ENCODE measurements at places on chromosomes 3 and 15.

- no peak for DNase-seq
Measured at GRCh38 chr3:9161811-9162210, 87.6 kb downstream of the SRGAP3 start.

GRCh38 chr3:85933326-85933725 lies 974.5 kb downstream of the CADM2 start:
- DNase-seq, result no peak

DNA sequence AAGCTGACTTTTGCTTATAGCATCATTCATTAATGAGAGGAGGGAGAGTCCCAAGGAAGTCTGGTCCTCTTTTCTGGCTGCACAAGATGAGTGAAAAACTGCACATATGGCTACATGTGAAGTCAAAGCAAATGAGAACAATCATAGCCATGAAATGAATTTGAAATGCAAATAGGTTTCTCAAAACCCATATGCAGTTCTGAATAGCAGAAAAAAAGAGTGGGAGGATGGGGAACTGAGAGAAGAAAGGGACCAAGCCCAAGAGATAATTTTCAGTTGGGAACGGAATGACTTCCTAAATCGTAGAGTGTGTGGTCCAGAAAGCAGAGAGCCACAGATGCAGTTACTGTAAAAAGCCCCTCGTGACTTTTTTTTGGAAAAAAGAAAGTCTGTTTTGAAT lies 66.3 kb downstream of the GTPBP8 start:
- DNase-seq, result peak; percentile 52

DNA sequence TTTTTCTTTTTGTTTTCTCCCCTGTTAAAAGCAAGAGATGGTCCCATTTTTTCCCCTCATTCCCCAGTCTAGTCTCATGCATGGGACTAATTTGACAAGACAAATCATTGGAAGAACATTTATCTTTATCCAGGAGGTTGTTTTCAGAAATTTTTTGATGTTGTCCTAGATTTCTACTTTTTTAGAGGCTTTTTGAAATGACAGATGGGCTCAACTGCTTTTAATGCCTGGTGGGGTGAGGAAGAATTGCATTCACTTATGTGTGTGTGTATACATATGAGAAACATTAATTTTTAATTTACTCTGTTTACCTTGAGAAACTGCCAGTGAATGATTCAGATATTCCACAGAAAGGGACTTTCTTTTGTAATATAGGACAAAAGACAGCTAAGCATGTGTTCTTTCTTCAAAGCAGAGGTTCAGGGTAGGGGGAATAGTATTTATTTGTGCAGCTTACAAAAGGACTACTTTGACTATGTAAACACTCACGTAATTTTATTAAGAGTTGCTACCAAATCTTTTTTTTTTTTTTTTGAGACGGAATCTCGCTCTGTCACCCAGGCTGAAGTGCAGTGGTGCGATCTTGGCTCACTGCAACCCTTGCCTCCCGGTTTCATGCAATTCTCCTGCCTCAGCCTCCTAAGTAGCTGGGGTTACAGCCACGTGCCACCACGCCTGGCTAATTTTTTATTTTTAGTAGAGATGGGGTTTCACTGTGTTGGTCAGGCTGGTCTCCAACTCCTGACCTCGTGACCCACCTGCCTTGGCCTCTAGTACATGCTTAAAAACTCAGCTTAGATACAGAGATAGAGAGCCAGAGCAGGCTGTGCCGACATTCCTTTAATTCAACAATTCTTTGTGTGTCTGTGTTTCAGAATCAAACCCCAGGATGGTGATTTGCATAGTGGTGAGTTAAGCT lies 130.1 kb upstream of the RARB start:
- peak; percentile 11 for DNase-seq

DNA sequence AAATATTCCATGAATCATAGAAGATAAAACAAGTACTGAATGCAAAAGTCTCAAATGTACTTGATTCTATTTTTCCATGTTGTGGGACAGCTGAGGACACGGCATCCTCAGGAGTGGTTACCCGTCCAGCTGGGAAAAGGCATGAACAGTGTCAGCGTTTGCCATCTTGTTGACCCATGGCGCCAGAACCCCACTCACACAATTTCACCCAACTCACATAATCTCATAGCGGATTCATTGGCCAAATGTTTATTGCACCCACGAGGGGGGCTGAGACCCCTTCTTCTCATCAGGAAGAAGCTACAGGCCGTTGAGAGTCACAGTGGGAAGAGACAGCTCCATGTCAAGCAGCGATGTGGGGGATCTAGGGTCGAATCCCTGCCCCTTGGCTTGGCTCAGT lies 72.9 kb downstream of the OCA2 start:
- DNase-seq, result no peak

GRCh38 chr3:190180268-190180667 lies 59.6 kb upstream of the P3H2 start:
- DNase-seq, result no peak

GRCh38 chr3:149947231-149947630 lies 23.5 kb downstream of the PFN2 start:
- no peak for DNase-seq

- DNase-seq, result peak; percentile 41
Measured at GRCh38 chr15:66673410-66674322, 28.4 kb upstream of the SMAD6 start.

DNA sequence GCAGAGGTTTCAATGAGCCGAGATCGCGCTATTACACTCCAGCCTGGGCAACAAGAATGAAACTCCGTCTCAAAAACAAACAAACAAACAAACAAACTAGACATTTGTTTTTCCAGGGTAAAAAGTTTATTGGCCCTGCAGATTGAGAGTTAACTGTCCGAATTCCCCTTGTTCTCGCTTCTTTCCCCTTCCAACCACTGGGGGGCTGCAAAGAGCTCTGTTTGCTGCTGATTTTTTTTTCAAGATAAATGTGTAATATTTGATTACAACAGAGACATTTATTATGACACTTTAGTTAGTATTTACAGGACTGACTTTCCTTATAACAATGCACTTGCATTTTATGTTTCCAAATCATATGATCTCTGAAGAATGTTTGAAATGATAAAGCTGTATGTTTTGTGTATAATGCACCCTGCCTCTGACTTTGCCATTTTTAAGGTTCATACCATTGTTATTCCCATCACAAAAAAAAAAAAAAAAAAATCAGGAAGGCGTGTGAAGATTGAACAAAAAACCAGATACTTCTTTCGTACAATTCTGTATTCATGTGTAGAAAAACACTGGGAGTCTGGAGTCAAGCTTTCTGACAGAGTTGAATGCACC lies 2.8 kb downstream of the CLSTN2 start:
- DNase-seq, result peak; percentile 76

- DNase-seq, result no peak
Measured at GRCh38 chr3:49460188-49460890, 9.7 kb upstream of the DAG1 start.

GRCh38 chr3:28347374-28348264 lies 902 bp upstream of the ZCWPW2 start:
- DNase-seq, result no peak

GRCh38 chr3:6444888-6445658 lies 415.8 kb upstream of the GRM7 start:
- DNase-seq, result no peak

DNA sequence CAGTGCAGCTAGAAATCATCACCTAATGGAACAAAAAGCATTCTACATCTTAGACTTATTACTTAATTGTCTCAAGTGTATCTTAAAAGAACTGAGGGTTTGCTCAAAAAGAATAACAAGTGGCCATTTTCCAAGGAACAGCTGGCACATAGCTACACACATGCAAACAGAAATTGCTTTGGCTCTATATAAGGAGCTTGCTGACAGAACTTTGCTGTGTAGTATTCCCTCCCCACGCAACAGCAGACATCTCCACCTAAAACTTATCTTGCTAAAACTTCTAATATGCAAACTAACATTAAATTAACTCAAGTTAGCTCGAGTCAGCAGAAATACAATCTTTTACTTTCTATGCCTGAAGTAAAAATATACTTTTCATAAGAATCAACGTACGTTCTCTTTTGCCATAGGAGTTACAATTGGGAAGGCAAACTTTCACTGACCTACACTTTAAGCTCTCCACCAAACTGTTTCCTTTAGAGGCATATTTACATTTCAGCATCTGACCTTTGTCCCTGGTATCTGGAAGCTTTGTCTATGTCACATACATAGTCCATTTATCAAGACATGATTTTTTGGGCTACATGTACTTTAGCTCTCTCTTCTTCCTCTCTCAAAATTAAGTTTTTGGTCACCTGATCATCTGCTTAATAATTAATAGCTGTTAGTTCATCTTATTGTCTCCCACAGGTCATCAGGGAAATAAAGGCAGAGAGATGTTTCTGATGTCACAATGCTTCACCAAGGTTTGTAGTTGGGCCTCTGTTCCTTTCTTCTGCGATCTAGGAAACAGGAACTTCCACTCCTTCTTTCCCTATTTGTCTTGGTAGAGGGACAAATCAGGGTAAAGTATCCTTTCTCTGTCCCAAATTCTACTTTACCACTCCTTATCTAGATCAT lies 163.4 kb upstream of the AGTR1 start:
- no peak for DNase-seq

GRCh38 chr3:143716731-143717130 lies 131.5 kb downstream of the SLC9A9 start:
- no peak for DNase-seq

GRCh38 chr15:74421302-74422245 lies 12.2 kb downstream of the SEMA7A start:
- DNase-seq, result peak; percentile 16

DNA sequence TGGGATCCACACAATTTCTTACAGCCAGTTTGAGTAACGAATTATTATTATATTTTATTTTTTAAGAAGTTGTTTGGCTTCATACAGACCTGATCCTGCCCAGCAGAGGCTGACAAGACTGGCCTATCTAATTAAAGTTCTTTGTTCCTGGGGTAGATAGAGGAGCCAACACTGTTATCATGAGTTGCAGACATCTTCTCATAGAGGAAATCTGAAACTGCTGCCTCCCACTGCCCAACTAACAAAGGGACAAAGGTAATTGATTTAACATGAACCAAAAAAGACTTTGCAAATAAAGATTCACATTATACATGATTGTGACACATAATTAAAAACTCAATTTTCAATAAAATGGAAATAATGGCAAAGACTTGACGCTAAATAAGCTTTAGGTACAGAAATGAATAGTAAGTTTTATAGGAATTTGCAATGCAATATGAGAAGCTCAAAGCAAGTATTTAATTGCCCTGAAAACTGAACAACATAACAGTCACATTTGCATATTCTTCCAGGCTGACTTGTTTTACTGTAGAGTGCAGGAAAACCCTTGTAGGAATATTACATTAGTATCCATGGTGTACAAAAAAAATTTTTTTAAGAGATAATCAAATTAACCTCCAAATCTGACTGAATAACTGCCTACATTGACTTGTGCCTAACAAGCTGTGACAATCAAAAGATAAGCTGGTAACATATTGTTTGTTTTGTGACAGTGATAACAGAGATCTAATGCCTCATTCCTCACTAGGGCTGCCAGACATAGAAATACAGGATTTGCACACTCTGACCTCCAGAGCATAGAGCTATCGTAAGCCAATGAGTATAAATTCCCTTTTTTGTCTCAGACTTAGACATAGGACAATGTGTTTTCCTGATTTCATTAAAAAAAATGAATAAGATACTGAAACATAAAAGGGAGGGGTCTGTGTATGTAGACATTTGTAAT lies 273.2 kb downstream of the MFSD1 start:
- peak; percentile 46 for DNase-seq

GRCh38 chr3:173823911-173824460 lies 426.4 kb downstream of the NLGN1 start:
- no peak for DNase-seq

GRCh38 chr3:40923651-40924050 lies 275.7 kb upstream of the CTNNB1 start:
- DNase-seq, result no peak

GRCh38 chr3:111885578-111885977 lies 26.5 kb downstream of the PHLDB2 start:
- no peak for DNase-seq

DNA sequence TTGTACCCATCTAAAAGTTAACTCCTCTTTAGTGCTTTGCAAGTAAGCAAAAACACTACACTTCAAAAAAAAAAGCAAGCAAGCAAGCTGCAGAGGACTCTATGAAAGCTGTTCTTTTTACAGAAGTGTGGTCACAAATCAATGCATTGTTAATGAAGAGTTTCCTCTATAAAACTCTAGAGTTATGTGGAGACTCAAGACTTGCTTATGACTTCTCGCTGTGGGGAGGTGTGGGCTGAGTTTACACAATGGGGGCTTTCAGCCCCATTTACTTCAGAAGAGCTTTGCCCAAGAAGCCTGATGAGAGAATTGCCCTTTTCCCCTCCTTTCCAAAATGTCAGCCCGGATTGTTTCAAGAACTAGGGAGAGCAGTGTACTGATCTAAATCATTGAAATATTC lies 144.4 kb downstream of the IGSF11 start:
- no peak for DNase-seq

GRCh38 chr15:23403550-23403949 lies 43.5 kb downstream of the GOLGA6L2 start:
- no peak for DNase-seq

DNA sequence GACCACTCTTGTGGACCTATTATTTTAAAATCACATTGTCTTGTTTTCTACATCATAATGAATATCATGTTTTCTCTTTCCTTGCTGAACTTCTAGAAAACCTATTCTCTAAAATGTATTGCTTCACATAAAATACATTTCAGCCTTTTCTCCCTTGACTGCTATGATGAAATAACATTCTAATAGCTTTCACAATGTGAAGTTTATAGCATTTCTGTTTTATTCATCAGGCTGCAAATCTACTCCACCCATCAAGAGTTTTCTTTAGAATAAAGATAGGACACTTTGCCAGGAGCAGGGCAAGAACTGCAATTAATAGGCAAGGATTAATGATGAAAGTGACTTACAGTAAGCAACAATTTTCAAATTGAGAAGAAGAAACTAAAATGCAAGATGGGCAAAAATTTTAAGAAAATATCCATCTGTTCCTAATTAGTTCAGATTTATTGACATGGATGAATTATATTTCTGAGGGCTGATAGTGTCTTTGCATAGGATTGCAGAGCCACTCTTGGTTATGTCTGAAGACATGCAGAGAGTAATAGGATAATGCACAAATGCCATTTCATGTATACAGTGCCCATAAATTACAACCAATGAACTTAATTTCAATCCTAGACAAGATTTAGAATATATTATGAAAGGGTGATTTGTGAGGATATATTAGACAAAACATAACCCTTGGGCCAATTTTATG lies 21.7 kb downstream of the LEKR1 start:
- no peak for DNase-seq

- no peak for DNase-seq
Measured at GRCh38 chr3:124890573-124891190, 3.5 kb upstream of the ITGB5 start.

GRCh38 chr3:138375447-138375846 lies 27.1 kb downstream of the MRAS start:
- DNase-seq, result no peak

- DNase-seq, result no peak
Measured at GRCh38 chr15:96341513-96342405, 11.3 kb downstream of the NR2F2 start.

DNA sequence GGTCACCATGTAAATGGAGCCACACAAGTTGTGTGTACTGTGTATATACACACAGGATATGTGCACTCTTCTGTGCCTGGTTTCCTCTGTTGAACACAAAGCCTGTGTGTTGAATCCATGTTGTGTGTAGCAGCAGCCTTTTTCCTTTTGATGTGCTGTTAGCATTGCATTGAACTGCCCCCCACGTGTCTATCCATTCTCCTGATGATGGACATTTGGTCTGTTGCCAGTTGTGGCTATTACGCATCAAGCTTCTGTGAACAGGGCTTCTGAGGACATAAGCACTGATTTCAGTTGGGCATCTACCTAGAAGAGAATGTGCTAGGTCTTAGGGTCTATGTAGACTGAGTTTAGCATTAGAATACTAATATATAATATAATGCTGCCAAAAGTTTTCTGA lies 77.4 kb downstream of the LSM3 start:
- no peak for DNase-seq

Data from NCI-H526 (cell line).